ENCODE measurements at places on chromosomes 6 and 20. TPM values are rescaled to one million over a fixed set of nuclear protein-coding genes. Genes with fewer than 3 reads are reported as not detected.

- no peaks in the 10 kb centered on the region for H3K27me3 ChIP-seq
- no peaks in the 10 kb centered on the region for H3K36me3 ChIP-seq
Observed at GRCh38 chr20:400128-400453, 8.0 kb upstream of the RBCK1 start.

DNA sequence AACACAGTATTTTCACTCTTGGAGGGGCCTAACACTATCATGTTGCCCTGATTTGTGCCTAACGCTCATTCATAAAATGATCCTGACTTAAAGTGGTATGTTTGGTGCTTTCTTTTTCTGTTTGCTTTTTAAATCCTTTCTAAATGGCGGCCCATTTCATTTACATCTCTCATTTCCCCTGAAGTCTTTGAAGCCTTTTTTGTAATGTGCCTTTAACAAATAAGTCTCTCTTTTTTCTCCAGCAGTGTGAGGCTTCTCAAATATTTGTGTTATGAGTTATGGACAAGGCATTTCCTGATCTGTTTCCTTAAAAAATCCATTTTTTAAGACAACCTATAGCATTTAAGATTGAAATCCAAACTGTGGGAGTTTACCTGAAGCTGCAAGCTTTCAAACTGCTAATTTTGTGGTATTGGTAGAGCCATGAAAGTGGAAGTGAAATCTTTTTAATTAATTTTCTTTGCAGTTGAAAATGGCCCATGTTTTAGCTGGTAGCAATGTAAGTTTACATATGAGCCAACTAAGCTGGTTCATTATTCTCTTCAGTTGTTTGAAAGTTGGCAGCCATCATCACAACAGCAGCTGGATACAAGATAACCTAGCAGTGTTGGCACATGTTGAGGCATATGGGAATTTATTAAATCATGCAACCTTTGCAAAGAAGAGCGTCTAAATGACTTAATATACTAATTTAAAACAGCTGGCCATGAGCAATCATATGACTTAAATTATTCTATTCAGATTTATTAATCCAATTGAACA is 469.7 kb downstream of the CDKAL1 start:
- H3K27me3 ChIP-seq, result no peaks in the 10 kb centered on the region
- no peak overlapping the region for H3K4me3 ChIP-seq
- H3K36me3 ChIP-seq, result no peaks in the 10 kb centered on the region
- DNase-seq, result peak; percentile 10
- H3K4me1 ChIP-seq, result no peaks in the 10 kb centered on the region
- no peak overlapping the region for H3K27ac ChIP-seq

- H3K27me3 ChIP-seq, result no peaks in the 10 kb centered on the region
- H3K4me1 ChIP-seq, result no peaks in the 10 kb centered on the region
- H3K4me3 ChIP-seq, result no peak overlapping the region
- H3K36me3 ChIP-seq, result peaks cover 2% of the 10 kb centered on the region
Observed at GRCh38 chr6:135320721-135321621, 139.9 kb downstream of the MYB start.

Gene PRRT1
- not detected for total RNA-seq

Data from body of pancreas (tissue), 4 donors.